ENCODE measurements at places on chromosomes 1 and 21.
A peak's percentile ranks its signal among the peaks of the same experiment; 100 is the strongest.

GRCh38 chr1:164876398-164877116 lies 317.6 kb downstream of the PBX1 start:
- no peak for DNase-seq

GRCh38 chr1:54331843-54332463 lies 74.2 kb downstream of the SSBP3 start:
- no peak for DNase-seq

GRCh38 chr1:230167419-230167852 lies 100.4 kb downstream of the GALNT2 start:
- peak; percentile 64 for DNase-seq

GRCh38 chr1:207054491-207054890 lies 1.4 kb downstream of the PFKFB2 start:
- DNase-seq: no peak

DNA sequence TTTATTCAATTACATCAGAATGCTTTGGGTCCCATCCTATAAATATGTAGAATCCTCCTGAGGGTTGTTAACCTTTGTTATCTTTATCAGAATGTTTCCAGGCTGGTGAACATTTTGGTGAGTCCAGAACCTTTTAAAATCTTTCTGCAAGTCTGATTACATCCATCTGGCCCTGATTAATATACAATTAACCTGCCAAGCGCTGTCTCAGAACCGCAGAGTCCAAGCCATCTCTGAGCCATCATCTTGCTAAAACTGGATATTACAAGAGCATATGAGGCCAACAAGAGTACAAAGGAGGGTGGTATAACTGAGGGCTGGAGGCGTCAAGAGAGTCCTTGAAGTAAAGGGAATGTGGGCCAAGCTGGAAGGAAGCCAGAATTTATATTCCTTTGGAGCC lies 88.6 kb upstream of the ZC3H11B start:
- no peak for DNase-seq

GRCh38 chr1:29279951-29280391 lies 43.6 kb downstream of the PTPRU start:
- DNase-seq: no peak

GRCh38 chr21:33886321-33886720 lies 29.3 kb downstream of the ATP5PO start:
- DNase-seq: no peak

- no peak for DNase-seq
These were observed 29.1 kb downstream of the SKI start for GRCh38 chr1:2257245-2257627.

DNA sequence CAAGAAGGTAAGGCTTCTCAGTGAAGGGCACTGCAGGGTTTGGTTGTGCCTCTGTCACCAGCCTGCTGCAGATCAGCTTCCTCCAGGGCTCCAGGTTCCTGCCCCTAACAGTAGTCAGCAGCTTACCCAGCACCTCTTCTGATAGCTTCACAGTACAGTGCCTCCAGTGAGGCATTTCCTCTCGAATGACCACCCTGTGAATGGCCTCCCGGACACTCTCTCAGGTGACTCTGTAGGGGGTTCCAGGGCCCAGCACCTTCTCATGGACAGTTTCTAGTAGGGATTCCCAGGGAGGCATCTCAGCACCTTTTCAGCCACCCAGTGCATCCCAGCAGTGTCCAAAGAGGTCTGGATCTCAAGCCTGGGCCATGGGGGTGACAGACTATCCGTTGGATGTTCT lies 28.4 kb downstream of the USP48 start:
- no peak for DNase-seq

GRCh38 chr1:244952280-244952933 lies 88.1 kb upstream of the HNRNPU start:
- DNase-seq: no peak

- no peak for DNase-seq
These were observed 57.3 kb downstream of the SMYD2 start for GRCh38 chr1:214338212-214338611.

- DNase-seq: no peak
These were observed 579.6 kb upstream of the ZRANB2 start for GRCh38 chr1:71660411-71660810.

GRCh38 chr1:54077359-54077758 lies 24.0 kb downstream of the TCEANC2 start:
- no peak for DNase-seq

GRCh38 chr1:159989581-159989980 lies 35.5 kb upstream of the SLAMF9 start:
- DNase-seq: no peak

GRCh38 chr1:155918660-155919059 lies 7.5 kb upstream of the RIT1 start:
- DNase-seq: no peak

DNA sequence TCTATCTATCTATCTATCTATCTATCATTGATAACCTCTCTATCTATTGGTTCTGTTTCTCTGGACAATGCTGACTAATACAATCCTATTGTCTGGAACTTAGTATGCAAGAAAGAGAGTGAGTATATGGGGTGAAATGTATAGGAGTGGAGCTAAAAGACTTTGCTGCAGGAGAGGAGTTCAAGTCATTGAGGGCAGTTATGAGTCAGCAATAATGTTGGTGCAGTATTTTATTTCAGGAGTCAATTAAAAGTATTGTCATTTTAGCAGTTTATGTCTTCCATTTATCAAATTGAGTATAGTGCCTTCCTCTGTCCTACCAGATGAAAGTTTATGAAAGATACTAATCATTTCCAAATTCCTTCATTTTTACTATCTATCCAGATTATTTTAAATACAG lies 55.8 kb downstream of the MAP3K7CL start:
- DNase-seq: no peak

- DNase-seq: no peak
These were observed 29.9 kb upstream of the C1orf21 start for GRCh38 chr1:184356891-184357290.

DNA sequence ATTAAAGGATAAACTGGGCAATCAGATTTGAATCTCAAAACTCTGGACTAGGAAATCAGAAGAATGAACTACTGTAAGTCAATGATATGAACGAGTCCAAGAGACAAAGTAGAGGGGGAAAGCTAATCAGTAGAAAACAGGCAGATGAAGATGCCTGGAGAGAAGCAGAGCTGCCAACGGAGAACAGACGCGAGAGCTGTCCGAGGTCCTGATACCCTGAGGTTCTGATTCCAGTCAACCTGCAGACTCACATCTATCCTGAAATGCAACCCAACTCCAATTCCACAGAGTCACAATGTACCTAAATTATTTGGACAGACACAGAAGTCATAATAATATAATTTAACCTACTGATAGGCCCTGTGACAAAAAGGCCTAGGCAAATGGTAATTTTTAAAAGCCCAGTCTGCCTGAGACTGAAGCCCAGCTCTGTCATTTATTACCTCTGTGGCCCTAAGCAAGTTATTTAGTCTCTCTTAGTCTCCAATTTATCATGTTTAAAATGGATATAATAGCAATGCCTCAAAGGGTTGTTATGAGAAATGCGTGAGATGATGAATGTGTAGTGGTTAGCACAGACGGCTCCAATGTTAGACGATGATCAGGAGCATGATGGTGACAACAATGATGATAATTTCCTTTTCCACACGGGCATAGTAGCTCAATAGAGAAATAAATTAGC lies 33.4 kb downstream of the RGS7 start:
- DNase-seq: peak; percentile 3

Data from activated CD4-positive, alpha-beta T cell treated with anti-CD3 and anti-CD28 coated beads, Interleukin-2, Interleukin-6, amounts not matched to agents 100 ng/mL and 50 ng/mL, durations not matched to agents 16 hours and 8 hours (primary cell).